ENCODE measurements at places on chromosomes 7 and 10.

DNA sequence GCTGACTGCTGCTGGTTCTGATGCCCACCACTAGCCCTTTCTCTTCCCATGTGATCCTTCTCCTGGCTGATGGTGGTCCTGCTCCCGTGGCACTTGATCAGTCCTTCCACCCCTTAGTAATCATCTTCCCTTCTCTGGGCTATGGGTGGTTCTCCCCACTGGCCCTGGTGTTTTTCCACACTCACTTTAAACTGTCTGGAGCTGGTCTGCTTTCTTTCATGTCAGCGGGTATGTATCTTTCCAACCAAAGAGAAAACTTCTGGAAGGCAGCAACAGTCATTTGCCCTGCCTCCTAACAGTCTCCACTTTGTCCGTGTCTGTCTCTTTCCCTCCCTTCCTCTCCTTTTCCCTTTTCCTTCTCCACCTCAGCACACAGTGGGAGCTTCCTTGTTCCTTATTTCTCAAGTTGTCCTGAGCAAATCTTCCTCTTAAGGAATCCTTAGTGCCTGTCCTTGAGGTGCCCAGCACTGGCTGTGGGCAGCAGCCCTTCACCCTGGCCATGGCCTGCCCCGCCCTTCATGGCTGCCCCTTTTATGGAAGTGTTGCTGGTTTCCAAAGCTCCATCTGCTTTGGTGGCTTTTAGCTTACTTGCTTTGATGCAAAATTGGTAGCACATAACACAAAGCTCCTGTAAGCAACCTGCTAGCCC, 189.0 kb downstream of the TCF7L2 start:
- DNase-seq = no peak

DNA sequence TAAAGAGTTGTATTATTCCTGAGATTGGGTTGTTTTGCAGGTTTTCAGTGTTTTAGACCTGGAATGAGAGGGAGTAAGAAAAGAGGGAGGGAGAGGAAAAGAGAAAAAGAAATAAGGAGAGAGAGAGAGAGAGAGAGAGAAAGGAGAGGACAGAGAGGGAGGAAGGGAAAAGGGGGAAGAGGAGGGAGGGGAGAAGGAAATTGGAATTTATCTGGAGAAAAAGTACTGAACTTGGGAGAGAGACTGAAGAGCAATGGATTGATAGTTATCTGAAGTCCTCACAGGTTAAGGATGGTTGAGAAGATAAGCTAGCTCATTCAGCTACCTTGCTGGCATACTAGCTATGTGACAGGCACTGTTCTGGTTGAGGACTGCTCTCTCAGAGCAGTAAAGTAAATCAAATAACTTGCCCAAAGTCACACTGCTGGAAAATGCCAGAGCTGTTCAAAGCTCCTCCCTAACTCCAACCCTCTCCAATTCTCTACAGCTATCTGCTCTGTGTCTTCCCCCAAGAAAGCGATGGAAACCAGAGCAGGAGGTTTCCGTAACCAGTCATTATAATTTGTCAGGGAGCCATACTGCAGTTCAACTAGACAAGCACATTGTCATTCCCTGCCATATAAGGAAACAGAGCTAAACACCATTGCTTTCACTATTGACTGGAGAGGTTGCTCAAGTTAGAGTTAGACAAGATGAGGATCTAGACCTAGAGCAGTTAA, 10.7 kb downstream of the CALD1 start:
- DNase-seq = no peak

DNA sequence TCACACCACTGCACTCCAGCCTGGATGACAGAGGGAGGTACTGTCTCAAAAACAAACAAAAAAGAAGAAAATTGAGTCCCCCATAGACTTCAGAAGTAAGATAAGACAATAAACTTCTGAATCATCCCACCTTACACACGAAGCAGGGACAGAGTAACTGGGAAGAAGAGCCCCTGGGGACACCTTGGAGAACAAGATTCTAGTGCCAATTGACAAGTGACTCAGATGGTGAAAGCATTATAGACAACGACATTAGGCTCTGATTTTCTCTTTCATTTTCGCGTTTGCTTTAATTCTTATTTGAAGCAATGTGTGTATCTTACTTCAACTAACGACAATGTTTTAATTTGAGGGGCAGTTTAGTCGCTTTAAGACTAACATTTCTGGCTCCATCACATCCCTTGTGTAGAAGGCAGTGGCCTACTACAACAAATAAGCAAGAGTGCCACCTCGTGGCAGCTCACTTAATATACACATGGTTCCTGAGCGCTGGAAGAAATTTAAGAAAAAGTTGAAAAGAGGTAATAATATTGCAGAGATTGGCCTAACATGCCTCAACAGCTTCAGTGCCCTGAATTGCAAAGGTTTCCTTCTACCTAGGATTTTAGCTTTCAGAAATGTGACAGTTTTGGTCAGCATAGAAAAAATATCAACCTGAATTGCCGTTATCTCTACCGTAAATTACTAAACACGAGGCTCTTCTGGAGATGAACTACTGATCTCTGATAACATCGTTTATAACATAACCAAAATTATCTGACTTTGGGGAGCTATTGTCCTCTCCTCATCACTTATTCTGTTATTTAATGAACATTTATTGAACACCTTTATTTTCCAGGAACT, 36.7 kb downstream of the ASNS start:
- peak; percentile 76 for DNase-seq

GRCh38 chr7:25985196-25985595, 166.8 kb upstream of the NFE2L3 start:
- DNase-seq = no peak

- no peak for DNase-seq
These were observed 147.8 kb upstream of the SEMA3E start for GRCh38 chr7:83796760-83797159.

GRCh38 chr7:159047536-159047935, 97.1 kb downstream of the VIPR2 start:
- no peak for DNase-seq

GRCh38 chr10:31678139-31678536, 250.5 kb downstream of the ARHGAP12 start:
- peak; percentile 56 for DNase-seq

DNA sequence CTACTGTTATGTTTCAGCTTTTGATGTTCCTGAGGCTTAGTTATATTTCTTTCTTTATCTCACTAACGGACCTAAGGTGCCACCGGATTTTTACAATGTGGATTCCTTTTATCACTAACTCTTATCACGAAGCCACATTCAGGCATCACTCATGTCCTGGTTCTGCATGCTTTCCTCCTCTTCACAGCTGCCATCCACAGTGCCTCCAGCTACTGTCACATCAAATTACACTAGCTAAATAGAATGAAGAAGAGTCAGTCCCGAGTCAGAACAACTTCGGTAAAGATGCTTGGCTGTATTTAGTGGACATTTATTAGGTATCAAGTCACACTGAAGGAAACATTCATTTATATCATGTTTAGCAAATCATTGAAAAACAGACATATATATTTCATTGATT, 153.2 kb downstream of the NEBL start:
- DNase-seq = no peak

- DNase-seq = no peak
These were observed 163.5 kb downstream of the MDFIC start for GRCh38 chr7:115085421-115085820.

DNA sequence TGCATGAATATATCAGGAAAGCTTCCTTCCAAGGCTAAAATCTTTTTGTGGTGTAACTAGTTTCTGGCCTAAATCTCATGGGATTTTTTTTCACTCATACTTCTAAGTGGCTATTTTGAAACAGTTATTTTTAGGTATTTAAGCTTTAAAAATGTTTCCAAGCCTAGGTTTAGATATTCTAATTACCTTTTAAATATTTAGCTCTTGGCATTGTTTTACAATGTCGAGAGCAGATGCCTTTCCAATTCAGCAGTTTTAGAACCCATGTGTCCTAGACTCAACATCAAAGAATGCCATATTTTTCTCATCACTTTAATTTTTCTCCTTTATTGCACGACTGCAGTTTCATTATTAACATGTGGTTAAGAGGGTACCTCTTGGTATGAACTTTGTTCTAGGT, 27.1 kb upstream of the STOX1 start:
- no peak for DNase-seq

DNA sequence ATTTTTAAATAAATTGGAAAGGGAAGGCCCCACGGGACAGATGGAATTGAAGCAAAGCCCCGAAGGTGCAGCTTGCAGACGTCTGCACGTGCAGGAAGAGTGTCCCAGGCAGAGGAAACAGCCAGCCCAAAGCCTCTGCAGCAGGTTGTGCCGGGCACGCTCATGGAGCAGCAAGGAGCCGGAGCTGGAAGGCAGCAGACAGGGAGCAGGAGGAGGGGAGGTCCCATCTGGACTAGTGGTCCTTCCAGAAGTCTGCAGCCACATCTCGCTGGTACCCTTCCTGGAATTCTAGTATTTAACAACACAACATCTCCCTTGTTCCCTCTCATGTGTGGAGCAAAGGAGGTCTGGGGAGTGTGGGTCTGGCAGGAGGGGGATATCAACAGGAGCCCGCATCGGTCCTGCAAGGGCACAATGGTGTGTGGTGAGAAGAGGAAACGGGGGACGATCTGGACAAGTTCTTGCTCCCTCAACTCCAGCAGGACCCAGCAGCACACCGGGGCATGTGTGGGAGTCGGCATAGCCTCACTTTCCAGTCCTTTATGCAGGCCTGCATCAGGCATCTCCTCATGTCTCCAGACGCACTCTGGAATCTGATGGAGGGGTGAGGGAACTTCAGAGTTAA, 169.3 kb downstream of the GRID1 start:
- DNase-seq = no peak
